COR-L47 (cell line): ENCODE measurements at places on chromosomes 7 and 10.

DNA sequence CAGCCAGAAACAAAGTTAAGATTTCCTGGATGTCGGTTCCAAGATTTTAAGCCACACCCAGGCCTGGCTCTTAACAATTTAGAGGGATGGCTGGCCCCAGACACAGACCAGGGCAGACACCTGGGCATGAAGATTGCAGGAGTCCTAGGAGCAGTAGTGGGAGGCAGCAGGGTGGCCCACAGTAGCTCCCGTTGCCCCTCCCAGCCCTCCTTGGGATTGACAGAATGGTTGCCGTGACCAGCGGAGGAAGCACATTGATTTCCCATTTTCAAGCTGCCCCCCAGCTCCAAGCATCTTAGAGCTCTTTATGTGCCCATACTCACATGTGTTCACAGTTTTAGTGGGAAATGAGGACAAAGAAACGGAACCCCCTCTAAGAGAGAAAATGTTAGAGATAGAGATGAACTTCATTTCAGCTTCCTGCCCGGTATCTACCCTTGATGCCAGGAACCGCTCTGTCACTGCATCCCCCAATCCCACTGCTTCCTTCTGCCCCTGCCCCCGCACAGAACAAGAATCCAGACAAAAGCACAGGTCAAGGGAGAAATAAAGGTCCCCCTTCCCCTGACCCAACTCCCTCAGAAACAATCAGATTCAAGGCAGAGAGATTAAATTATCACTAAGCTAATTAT, 101.1 kb downstream of the PLXNA4 start:
- no peak for DNase-seq

DNA sequence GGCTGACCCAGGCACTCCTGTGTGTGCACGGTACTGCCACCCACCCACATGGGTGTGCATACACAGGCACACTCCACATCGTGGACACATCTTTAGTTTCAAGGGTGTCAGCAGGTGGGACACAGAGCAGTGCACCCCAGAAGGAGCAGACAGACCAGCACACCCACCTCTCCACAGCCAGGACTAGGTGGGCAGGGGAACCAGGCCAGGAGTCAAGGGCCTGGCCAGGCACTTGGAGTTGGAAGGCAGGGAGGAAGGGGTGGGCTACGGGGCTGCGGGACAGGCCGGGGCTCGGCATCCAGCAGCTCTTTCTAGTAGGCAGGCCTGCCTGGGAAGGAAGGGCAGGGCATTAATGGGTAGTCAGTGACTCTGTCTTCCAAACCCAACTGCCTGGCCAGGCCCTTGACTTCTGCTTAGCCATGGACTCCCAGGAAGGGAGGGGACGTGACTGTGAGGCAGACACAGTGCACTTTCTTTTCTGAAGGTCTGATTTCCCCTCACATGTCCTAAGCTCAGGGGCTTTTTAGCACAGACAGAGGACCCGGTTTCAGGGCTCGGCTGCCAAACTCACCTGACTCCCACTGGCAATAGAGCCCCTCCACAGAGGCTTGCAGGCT, 14.6 kb downstream of the RASGEF1A start:
- DNase-seq: no peak

- DNase-seq: no peak
These were observed 1.0 kb downstream of the PRR15 start for GRCh38 chr7:29564496-29565223.

DNA sequence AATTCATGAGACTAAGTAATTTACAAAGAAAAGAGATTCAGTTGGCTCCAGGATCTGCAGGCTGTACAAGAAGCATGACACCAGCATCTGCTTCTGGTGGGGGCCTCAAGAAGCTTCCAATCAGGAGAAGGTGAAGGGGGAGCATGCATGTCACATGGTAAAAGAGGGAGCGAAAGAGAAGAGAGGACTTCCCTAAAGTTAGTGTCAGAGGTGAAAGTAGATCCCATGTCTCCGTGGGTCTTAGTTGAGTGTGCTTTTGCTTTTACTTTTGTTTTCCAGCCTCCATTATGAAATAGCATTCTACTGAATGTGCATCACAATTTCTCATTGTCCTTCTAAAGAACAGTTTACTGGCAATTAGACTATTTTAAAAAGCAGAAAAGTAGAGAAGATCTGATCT, 213.6 kb upstream of the FZD1 start:
- no peak for DNase-seq

DNA sequence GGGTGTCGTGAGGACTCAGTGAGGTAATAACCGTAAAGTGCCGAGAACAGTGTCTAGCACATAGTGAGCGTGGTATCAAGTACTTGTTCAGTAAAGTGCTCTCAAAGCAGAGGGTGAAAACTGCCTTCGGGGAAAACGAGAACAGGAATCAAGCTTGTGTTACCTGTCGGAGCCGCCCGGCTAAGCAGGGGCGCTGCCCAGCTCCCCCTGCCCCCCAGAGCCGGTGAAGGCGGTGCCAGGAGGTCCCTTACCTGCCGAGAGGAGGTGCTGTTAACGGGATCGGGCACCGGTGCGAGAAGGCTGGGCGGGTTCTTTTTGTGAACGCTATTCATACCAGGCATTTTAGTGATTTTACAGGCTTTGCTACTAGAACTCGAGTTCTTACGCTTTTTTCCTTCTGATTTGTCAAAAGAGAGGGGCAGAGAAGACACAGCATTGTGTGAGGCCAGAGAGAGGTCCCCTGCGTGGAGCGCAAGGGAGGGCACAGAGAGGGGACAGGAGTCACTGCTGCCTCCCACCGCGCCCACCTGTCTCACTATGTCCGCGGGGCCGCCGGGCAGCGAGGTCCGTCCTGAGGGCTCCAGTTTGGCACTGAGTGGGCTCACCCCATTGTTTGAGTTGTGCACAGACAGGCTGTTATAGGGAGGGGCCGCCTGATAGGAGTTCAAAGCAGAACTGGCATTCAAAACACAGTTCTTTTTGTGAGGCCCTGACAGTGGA, 32.5 kb upstream of the EFCAB10 start:
- DNase-seq: no peak

DNA sequence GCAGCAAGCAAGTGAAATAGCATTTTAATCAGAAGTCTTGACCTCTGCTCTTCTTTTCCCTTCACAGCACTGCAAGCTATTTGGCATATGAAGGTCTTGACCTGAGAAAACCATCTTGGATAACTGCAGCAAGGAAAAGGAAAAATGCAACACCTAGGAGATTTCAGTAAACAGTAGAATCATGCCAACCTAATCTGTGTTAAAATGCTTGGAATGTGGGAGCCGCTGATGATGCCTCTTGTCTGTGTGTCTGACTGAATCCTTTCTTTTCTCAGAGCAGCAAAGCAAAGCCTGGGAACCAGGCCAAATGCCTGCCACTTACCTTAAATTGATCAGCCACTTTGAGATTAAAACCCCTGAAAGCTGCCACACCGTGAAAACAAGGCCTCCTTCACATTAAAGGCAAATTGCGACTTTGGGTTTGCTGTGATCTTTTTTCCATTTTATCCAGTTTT, 80.4 kb upstream of the CDK6 start:
- DNase-seq: no peak

DNA sequence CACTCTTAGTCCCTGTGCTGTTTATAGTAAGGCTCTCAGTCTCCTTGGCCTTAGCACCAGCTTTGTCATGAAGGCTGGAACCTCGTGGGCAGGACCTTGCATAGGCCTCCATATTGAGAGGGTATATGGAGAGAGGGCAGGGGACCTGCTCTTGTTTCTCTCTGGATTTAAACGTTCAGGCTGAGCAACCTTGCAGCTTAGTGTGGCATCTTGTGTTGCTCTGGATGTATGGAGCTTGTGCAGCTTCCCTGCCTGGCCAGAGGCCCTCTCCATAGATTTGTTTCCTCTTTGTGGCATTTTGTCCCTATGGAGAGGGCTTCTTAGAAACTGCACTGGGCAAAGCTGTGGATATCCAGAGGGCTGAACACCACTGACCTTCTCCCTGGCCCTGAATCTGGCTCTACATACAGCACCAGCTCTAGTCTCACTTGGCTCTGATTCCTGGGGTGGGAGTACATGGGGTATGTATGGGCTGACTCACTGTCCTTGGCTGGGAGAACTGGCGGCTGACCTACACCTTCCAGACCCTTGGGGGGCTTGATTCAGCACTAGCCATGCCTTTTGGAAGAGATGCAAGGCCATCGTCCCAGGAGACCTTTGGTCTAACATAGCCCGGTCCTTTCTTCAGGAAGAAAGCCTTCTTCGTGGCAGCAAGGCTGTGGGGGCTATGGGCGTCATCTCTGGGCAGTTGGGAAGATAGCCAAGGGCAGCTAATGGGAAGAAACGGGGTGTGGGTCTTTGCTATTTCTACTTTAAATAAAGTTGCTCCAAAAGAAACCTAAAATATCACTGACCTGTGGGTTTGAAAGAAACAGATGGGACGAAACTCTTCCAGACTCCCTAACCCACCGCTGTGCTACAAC, 30.5 kb downstream of the ITPRIP start:
- no peak for DNase-seq

- DNase-seq: no peak
These were observed 16.4 kb downstream of the HOXA1 start for GRCh38 chr7:27079234-27079975.

- no peak for DNase-seq
These were observed 229.8 kb upstream of the YAE1 start for GRCh38 chr7:39336442-39336841.
